ENCODE measurements at places on chromosomes 2 and 18.

DNA sequence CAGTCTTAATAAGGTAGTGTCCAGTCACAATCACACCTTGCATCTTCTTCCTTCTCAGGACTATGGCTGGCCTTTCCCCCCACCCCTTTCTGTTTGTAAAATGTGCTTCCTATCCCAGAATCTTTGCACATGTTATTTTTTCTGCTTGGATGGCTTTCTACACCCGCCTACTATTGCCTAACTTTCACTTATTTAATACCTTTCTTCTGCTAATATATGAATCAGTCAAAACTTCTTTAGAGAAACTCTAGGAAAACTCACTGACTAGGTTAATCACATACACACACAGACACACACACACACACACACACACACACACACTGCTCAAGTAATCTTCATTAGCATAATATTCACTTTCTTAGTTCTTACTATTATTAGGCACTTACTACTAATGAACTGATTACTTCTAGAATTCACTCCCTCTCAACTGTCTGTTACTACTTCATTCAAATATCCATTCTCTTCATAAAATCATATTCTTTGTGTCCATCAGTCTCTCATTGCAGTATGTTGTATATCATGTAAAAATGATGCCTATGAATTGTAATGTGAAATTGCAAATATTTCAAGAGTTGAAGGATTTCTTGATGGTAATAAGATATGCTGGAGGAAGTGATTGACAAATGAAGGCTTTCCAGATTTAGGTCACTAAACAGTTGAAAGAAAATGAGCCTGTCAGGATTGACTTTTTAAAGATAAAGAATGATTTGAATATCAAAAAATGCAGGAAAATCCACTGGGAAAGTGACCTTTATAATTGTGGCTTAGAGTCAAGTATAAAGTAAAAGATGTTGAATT lies 51.2 kb downstream of the CLIP4 start:
- DNase-seq = no peak

- DNase-seq = no peak
Measured at GRCh38 chr2:113370030-113370429, 67.5 kb upstream of the ZNG1B start.

- DNase-seq = no peak
Measured at GRCh38 chr2:100606726-100607343, 44.0 kb downstream of the PDCL3 start.

- no peak for DNase-seq
Measured at GRCh38 chr2:17085546-17086202, 420.0 kb upstream of the CYRIA start.

- no peak for DNase-seq
Measured at GRCh38 chr2:100845141-100845991, 25.4 kb downstream of the NPAS2 start.

All from activated CD8-positive, alpha-beta memory T cell treated with anti-CD3 and anti-CD28 coated beads for 1 hour (primary cell).